Stimulated activated CD8-positive, alpha-beta memory T cell treated with anti-CD3 and anti-CD28 coated beads, Interleukin-4, amount 100 ng/mL, for 4 hours (primary cell): ENCODE measurements at places on chromosomes 3 and 15.

DNA sequence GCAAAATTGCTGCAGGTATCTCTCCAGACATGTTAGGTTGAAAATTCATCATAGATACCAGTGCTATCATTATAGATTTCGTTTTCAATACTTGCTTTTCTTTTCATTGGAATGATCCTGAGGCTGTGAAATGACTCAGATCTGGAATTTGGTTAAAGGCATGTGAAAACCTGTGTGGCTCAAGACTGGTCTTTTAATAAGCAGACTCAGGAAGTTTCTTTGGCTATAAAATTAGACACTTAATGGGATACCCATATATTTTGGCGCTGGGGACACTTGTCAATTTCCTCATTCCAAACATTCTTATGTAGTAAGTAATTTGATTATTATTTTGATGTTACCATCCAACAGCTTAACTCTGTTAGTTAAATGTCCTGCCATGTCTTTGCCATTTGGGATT is 1041.1 kb upstream of the GBE1 start:
- no peak for DNase-seq

DNA sequence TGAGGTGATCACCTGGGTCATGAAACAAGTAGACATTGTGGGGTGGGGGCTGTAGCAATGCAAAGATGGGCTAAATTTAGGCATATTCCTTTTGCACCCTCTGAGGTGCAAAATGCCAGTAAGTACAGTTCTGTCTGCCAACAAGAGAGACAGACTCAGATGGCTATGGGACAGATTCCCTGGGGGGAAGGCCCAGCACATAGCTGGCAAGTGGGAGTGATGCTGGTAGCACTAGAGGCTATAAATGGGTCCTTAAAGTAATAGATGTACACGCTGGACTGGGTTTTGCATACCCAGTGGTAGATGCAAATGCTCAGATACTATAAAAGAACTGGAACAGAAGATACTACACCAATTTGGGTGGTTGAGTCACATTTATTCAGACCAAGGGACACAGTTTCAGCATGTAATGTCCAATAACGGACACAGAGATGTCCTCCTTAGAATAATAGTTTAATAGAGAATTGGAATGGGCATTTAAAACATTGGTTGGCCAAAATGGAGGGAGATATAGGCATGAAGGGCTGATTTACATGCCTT is 67.4 kb upstream of the RNU6-1 start:
- DNase-seq: no peak

GRCh38 chr3:27089645-27090044 is 279.5 kb downstream of the NEK10 start:
- no peak for DNase-seq

DNA sequence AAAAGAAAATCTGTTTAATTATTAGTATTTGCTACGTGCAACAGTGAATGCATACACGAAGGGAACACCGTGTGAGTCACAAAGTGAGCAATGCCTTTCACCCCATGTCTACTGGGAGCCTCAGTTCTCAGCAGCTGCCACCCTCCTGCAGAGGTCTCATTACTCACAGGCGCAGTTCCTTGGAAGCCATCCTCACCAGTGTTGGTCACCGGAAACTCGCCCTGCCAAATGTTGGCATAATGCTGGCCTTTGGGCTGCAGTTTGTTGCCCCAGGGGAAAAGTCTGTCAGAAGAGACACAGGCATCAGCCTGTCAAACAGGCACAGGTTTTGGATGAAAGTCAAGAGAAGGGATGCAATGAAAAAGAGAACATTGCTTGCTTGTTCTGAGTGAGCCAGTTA is 50.1 kb downstream of the SUMF1 start:
- no peak for DNase-seq

DNA sequence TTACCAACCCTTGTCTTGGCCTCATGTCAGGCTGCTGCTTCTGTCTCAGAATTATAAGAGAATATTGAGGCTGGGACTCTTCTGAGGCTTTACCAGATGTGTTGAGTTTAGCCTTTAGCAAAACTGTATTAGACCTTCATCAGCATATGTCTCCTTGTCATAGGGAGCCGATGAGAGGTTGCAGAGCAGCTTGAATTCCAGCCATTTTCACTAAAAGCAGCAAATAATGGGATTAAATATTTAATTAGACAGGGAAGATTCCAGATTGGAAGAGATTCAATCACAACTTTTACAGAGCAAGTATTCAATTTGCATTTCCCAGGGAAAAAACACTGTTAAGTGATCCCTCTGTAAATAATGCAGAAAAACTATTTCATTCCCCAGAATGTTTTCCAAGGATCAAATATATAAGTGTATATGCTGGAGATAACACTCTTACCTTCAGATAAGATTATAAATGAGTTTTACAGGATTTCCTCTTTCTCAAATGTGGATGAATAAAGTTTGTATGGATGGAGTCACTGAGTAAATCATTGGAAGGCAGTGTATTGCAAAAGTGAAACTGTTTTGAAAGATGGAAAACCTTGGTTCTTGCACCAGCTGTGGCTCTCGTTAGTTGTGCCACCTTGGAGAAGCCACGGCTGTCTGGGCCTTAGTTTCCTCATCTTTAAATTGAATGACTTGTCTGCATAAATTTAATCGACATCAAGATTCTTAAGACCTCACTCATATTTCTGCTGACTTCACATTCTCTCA is 466.4 kb upstream of the SGO1 start:
- DNase-seq: no peak

DNA sequence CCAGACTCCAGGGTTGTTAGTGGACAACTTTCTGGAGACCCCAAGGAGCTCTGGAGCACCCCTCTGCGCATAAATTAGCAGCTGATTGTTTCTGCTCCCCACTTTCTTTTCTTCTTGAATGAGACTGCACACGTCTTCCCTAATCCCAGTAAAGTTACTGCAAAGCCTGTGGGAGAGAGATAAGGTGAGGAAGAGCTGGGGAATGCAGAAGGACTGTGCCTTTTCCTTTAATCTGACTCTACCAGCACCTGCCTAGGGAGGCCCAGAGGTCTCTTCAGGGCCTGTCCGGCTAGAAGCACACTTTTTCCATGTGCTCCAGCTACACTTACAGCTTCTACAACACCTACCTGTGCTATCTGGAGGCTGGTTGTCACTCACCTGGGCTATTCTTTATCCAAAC is 143.8 kb downstream of the KCNMB2 start:
- DNase-seq: no peak
